Fibroblast of the aortic adventitia (primary cell): ENCODE measurements at places on chromosomes 16 and 17. TPM values are rescaled to one million over a fixed set of nuclear protein-coding genes. Genes with fewer than 3 reads are reported as not detected.

The TEDC2 gene
- 1.9 and 11.7 TPM in 2 replicates for total RNA-seq

The RAB11FIP4 gene
- 0.09 and 0.74 TPM in 2 replicates for total RNA-seq

The ENPP7 gene
- total RNA-seq: not detected in 2 replicates

The SPECC1 gene
- total RNA-seq: 13.6 and 16.8 TPM in 2 replicates

The XAF1 gene
- 27.5 and 47.1 TPM in 2 replicates for total RNA-seq

The CFAP97D1 gene
- total RNA-seq: not detected in 2 replicates

The NOG gene
- total RNA-seq: not detected in 2 replicates

- DNase-seq: peak; percentile 79
These were observed at the start of gene SOX9 for GRCh38 chr17:72120642-72121163. Gene SOX9 (plus strand): TSS chr17:72121020. CDS start chr17:72121392, 372 bp downstream.

- peak; percentile 93 for DNase-seq
These were observed 222.5 kb upstream of the GSE1 start for GRCh38 chr16:85390511-85391174.

GRCh38 chr16:28082624-28083023 lies 19.1 kb upstream of the GSG1L start:
- DNase-seq: peak; percentile 49

DNA sequence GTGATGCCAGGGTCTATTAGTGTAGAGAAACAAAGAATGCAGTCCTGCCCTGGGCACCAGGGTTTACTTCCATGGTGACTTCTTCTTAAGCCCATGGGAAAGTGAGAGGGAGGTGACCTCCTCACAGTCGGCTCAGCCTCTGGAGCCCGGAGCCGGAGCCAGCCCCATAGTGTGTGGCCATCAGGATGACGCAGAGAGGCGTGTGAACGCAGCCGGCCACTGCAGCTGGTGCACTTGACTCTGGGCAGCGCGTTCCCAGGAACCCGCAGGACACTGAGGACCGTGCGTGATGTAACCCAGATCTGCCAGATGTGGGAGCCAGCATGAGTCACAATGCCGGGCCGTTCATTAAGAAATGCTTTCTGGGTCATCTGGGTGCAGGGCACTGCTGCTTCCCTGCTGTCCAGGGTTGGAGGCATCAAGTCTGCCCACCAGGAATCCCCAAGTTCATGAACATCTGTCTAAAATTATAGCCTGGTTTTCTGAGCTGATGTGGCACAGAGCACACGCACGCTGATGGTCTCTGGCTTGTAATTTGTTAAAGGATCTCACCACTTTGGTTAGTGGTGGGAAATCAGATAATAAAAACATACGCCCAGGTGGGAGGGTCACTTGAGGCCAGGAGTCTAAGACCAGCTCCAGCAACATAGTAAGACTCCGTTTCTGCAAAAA lies 114.1 kb downstream of the PITPNC1 start:
- peak; percentile 98 for DNase-seq

GRCh38 chr17:7651097-7651664 lies 455 bp downstream of the ATP1B2 start:
- no peak for DNase-seq

DNA sequence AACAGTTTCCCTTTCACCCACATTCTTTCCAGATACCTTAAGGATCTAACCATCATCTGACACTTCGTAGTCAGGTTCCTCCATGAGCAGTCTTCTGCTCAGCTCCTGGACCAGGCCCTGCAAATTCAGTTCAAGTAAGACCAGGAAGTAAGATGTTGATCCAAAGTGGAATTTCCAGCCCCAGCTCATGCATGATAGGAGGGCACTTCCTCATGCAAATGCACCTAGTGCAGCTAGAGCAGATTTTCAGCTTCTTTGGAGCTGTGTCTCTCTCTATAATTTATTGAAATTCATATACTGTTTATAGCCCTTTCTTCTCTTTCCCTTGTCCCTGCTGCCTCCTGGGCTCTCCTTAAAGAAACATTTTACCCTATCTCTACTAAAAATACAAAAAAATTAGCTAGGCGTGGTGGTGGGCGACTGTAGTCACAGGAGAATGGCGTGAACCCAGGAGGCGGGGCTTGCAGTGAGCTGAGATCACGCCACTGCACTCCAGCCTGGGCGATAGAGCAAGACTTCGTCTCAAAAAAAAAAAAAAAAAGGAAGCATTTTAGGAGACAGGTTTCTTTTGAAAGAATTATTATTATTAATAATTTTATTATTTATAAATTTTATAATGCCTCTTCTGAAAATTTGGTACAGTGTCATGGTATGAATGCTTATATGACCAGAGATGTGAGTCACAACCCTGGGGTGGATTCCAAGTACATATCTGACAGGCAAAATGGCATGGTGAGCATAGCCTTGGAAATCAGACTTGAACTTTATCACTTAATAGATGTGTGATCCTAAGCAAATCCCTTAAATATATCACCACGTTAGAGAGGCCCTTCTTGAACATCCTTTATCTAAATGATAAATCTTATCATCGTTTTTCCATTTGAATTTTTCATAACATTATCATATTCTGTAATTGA lies 94.3 kb downstream of the SSH2 start:
- peak; percentile 70 for DNase-seq

DNA sequence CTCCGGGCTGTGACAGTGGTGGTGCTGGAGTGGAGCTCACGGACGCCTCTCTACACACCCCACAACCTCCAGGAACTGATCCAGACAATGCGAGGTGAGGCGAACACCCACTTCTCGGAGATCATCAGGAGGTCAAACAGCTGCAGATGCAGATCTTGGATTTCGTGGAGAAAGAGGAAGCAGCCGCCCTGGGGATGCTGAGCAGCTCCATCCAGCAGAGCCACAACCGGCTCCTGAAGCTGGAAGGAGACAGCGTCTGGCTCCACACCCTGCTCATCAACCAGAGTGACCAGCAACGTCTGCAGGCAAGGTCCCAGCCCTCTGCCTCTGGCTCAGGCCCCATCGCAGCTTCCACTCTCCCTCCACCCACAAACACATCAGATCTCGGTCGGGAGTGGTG lies 13.2 kb upstream of the SLC16A5 start:
- no peak for DNase-seq

GRCh38 chr16:77308163-77308561 lies 109.0 kb downstream of the SYCE1L start:
- DNase-seq: peak; percentile 78
